ENCODE measurements at places on chromosomes 1 and 21. TPM values are rescaled to one million over a fixed set of nuclear protein-coding genes. Genes with fewer than 3 reads are reported as not detected.
A peak's percentile ranks its signal among the peaks of the same experiment; 100 is the strongest.

TMEM51 gene
- total RNA-seq: 9.8 TPM

ETS2 gene
- 80.2 TPM for total RNA-seq

FAM177B gene
- 0.51 TPM for total RNA-seq

CASQ2 gene
- 6.4 TPM for total RNA-seq

PRDM16 gene
- total RNA-seq: 6.5 TPM

DNA sequence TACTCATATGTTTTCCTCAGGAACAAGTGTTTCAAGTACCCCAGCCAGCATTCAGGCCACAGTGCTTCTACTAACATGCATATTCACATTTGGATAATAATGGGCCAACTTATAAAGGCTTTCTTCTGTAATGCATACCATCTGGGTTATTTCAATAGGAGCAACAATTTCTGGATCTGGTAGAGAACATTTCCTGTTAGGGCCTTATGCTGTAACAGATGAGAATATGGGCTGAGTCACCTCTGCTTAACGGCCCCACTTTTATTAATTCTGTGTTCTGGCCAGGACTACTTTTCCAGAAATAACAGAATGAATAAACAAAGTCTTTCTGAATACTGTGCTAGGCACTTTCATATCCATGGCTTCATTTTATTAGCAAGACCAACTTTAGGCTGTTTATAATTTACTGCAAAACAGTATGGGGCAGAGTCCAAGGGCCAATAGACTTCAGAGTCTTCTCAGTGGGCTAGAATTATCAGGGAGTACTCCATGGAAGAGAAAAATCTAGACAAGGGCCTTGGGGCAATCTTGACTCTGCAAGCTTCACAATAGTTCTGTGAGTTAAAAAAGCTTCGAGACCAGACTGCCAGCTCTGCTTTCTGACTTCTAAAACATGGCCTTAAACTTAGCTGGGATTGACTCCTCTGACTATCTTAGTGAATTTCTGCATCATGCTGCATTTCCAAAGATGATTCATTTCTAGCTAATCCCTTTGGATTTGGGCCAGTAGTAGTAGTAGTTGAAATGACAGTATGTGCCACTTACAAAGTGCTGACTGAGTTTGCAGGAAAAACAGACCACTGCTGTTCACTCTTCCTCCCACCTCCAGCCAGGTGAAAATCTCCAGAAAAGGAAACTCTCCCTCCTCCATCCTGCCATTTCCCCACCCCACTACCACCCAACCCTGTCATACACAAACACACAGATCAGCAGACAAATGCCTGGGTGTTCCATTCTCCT is 8.2 kb upstream of the SSX2IP start:
- peak overlapping the region; percentile 1 for H3K27ac ChIP-seq
- no peak overlapping the region for H3K4me3 ChIP-seq
- H3K27me3 ChIP-seq: no peaks in the 10 kb centered on the region

Measured in prostate gland (tissue), 2 donors.